Fibroblast of skin of abdomen (primary cell): ENCODE measurements at places on chromosomes 2 and 18.

DNA sequence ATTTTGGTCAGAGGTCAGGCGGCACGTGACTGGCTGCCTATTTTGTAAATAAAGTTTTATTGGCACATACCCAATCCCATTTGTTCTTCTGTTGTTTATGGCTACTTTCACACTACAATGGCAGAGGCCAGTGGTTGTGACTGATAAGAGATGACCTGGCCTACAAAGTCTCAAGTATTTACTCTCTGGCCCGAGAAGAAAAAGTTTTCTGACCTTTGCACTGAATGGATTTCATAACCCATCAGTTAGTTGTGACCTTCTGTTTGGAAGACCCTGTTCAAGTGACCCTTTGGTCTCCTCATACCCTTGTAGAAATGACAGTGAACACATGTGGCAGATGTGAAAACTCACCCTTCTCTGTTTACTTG, 121.4 kb upstream of the MGAT5 start:
- no peak for DNase-seq

- no peak for DNase-seq
These were observed 24.3 kb downstream of the UPP2 start for GRCh38 chr2:158125756-158126498.

- DNase-seq = no peak
These were observed 942 bp upstream of the CETN1 start for GRCh38 chr18:579238-579637.

DNA sequence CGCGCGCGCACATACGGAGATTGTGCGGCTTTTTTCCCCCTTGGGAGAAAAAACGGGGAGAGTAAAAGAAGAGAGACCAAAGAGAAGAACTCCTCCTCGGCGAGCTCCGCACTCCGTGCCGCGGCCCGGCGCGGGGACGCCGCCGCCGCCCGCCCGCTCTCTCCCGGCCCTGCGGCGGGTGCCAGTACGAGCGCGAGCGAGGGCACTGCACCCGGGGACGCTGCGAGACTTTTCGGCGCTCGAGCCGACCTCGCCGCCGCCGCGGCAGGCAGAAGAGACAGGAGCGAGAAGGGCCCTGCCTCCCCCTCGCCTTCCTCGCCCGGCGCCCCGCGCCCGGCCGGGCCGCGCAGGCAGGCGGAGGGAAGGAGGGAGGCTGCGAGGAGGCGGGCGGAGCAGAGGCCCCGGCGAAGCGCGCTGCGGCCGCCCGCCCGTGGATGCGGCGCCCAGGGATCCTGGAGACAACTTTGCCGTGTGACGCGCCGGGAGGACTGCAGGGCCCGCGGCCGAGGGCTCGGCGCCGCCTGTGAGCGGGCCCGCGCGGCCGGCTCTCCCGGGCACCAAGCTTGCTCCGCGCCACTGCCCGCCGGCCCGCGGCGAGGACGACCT, 857 bp upstream of the INHBB start:
- no peak for DNase-seq

DNA sequence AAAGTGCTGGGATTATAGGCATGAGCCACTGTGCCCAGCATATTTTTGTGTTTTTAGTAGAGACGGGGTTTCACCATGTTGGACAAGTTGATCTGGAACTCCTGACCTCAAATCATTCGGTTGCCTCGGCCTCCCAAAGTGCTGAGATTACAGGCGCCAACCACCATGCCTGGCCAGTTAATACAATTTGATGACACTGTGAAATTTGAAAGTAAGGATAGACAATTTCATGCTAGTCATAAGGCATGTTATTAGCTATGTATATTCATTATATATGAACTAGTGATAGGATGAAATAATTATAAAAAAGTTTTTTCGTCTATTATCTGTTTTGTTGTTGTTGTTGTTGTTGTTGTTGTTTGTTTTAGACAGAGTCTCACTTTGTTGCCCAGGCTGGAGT, 8.6 kb upstream of the RIF1 start:
- no peak for DNase-seq
